ENCODE measurements at places on chromosomes 5 and 9.

GRCh38 chr9:88320748-88321415 is 67.4 kb upstream of the SPIN1 start:
- no peak for DNase-seq
- peaks cover 2% of the 10 kb centered on the region for H3K36me3 ChIP-seq
- H3K4me1 ChIP-seq, result peaks cover 21% of the 10 kb centered on the region
- H3K27me3 ChIP-seq, result no peaks in the 10 kb centered on the region
- no peak overlapping the region for H3K4me3 ChIP-seq

DNA sequence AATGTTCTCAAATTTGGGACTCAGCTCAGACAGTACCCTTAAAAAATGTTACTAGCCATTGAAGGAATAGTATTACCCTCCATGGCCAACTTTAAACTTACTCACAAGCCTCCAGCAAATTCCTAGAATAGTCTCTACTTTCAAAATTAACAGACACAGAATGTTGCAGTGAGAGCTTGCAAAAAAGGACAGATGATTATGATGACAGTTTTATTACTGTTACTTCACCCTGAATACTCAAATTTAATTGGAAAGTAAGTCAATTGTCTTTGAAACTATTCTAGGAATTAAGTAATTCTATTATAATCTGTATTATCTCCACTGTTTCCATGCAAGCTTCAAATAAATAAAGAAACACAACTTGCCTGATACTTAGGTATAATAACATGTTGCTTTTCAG is 288.3 kb downstream of the SLF1 start:
- H3K36me3 ChIP-seq, result no peaks in the 10 kb centered on the region
- peaks cover 23% of the 10 kb centered on the region for H3K27me3 ChIP-seq
- H3K27ac ChIP-seq, result no peak overlapping the region
- no peak overlapping the region for H3K4me3 ChIP-seq

DNA sequence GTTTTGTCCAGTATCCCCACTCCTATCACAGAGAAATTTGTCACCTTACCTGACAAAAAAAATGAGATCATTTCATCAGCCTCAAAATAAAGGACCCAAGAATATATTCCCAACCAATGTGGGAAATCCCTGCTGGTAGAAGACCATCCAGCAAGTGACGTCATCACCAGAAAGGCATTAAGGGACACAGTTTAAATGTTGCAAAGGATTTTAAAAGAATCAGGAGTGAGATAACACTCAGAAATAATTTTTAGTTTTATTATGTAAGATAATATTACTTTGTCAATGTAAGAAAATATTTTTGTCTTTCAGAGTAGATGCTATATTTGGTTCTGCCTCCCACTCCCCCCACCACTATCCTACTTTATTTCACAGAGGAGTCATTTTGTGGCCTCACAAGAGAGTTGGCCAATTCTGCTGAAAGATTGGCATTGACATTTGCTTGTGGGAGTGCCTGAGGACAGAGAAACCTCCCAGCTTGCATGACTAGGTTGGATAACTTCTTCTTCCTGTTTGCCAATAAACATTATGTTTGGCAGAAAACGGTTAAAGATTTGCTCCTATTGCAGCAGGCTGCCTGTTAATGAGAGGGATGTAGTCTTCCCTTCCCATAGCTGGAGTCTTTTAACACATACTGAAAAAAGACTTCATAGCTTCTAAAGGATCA is 288.6 kb upstream of the DAB2 start:
- peaks cover 14% of the 10 kb centered on the region for H3K27me3 ChIP-seq
- no peak overlapping the region for H3K4me3 ChIP-seq
- no peak for DNase-seq
- no peaks in the 10 kb centered on the region for H3K36me3 ChIP-seq

DNA sequence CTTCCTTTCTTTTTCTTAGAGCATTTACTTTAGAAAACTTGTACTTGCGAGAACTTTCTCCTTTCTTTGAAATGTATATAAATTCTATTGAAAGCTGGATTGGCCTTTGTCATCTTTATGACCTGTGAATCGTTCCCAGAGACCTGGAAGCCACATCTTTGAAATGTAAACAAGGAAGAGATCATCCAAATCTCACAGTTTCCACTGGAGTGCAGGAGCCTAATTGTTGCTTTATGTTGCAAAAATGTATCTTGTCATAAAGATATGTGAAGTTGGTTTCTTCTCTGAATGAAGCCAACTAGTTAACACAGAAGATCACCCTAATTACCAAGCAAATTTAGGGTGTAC is 1101.8 kb downstream of the TAF11L14 start:
- DNase-seq, result no peak
- H3K36me3 ChIP-seq, result peaks cover 8% of the 10 kb centered on the region
- peaks cover 33% of the 10 kb centered on the region for H3K4me1 ChIP-seq
- peak overlapping the region; percentile 21 for H3K27ac ChIP-seq

DNA sequence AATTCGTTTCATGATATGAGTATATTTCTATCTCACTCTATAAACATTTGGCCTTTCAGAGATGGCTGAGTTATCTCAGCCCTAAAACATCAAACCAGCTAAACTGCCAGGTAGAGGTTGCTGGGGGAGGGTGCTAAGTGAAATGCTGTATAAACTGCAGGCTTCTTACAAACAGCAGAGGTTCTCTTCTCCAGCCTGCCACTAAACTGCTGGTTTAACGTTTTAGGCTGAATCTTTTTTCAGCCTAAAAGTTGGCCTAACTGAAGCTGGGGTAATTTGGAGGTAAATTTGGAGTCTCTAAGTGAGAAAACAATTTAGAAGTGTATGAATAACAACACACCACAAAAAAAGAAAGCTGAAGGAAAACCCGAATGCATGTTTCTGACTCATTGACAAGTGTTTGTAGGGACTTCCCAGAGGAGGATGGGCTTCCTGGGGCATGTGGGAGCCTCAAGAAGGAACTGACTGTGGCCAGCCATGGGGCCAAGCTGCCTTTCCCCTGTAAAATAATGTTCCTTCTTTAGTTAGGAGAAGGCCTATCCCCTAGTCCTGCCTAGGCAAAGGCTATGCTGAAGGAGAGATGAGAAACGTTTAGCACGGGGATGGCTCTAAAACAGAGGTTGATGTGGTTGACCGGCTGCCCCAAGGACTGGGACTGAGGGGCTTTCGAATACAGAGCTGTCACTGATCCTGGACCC is 44.3 kb downstream of the SLC28A3 start:
- H3K4me1 ChIP-seq, result peaks cover 31% of the 10 kb centered on the region
- no peaks in the 10 kb centered on the region for H3K27me3 ChIP-seq
- H3K27ac ChIP-seq, result peak overlapping the region; percentile 81

DNA sequence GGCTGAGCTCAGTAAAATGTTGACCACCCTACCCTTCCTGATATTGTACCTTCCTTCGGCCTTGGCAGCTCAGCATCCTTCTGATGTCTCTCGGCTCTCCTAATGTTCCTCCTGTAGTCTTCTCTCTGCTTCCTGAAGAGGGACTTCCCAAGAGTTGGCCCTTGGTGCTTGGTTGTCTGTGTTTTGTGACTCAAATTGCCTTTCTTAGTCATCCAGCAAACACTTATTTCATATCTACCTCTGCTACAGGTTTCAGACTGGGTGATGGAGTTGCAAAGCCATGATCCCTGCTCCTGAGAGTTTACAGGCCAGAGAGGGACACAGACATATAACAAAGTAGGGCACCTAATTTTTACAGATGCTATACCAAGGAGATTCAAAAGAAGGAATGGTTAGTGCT is 70.1 kb downstream of the SV2C start:
- no peak for DNase-seq
- H3K4me3 ChIP-seq, result no peak overlapping the region
- no peak overlapping the region for H3K27ac ChIP-seq
- H3K27me3 ChIP-seq, result peaks cover 22% of the 10 kb centered on the region
- H3K36me3 ChIP-seq, result peaks cover 7% of the 10 kb centered on the region

GRCh38 chr5:17829456-17829855 is 195.2 kb downstream of the TAF11L14 start:
- no peaks in the 10 kb centered on the region for H3K36me3 ChIP-seq
- H3K4me1 ChIP-seq, result no peaks in the 10 kb centered on the region
- DNase-seq, result no peak
- H3K27me3 ChIP-seq, result no peaks in the 10 kb centered on the region
- H3K27ac ChIP-seq, result no peak overlapping the region
- H3K4me3 ChIP-seq, result no peak overlapping the region

DNA sequence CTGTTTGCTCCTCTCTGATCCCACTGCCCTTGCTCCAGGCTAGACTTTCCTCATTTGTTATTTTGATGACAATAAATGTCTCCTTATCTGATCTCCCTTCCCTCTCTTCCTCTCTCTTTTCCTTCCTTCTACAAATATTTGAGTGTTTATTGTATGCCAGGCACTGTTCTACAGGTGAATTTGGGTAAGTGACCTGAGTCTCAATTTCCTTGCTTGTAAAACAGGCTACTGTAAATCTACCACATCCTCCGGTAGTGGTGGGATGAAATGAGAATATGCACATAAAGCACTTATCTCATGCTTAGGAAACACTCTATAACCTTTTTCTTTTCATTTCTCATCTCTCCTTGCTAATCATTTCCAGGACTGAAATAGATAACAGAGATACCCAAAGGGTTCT is 86.4 kb downstream of the HMHB1 start:
- no peaks in the 10 kb centered on the region for H3K27me3 ChIP-seq
- no peak for DNase-seq
- peak overlapping the region; percentile 60 for H3K4me3 ChIP-seq
- peaks cover 22% of the 10 kb centered on the region for H3K4me1 ChIP-seq
- peaks cover 2% of the 10 kb centered on the region for H3K36me3 ChIP-seq

DNA sequence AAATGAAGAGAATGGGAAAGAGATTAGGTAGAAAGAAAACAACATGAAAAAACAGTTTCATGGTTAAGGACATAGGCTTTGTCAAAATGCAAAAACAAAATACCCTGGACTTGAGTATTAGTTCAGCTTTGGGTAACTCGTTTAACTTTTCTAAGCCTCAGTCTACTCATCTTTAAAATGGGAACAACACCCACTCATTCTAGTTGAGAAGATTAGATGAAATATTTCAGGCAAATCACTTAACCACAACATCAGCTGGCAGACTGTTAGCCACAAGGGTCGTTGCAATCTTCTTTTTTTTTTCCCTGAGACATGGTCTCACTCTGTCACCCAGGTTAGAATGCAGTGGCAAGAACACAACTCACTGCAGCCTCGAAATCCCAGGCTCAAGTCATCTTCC is 185.6 kb downstream of the DCP2 start:
- H3K4me3 ChIP-seq, result no peak overlapping the region
- peaks cover 11% of the 10 kb centered on the region for H3K27me3 ChIP-seq
- no peak for DNase-seq
- no peaks in the 10 kb centered on the region for H3K36me3 ChIP-seq

GRCh38 chr5:147737921-147738320 is 44.6 kb downstream of the JAKMIP2 start:
- H3K4me3 ChIP-seq, result no peak overlapping the region
- H3K36me3 ChIP-seq, result no peaks in the 10 kb centered on the region
- H3K4me1 ChIP-seq, result no peaks in the 10 kb centered on the region
- DNase-seq, result no peak
- H3K27ac ChIP-seq, result no peak overlapping the region
- no peaks in the 10 kb centered on the region for H3K27me3 ChIP-seq
